CD4-positive, alpha-beta T cell treated with Interleukin-2 at 100 ng/mL for 4 hours (primary cell): ENCODE measurements at places on chromosomes 2 and 18.
A peak's percentile ranks its signal among the peaks of the same experiment; 100 is the strongest.

GRCh38 chr18:35083174-35083712 lies 42.0 kb downstream of the MAPRE2 start:
- no peak for DNase-seq

DNA sequence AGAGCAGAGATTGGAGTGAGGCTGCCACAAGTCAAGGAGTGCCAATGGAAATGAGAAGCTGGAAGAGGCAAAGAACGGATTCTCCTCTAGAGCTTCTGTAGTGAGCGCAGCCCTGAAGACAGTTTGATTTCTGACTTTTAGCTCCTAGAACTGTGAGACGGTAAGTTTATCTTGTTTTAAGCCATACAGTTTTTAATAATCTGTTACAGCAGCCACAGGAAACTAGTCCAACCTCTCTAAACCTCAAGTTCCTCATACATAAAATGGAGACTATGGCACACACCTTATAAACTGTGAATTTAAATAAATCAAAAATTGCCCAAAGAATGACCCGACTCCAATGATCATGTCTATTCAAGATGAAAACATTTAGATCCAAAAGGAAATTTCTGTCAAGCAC lies 596.5 kb downstream of the BCL11A start:
- no peak for DNase-seq

DNA sequence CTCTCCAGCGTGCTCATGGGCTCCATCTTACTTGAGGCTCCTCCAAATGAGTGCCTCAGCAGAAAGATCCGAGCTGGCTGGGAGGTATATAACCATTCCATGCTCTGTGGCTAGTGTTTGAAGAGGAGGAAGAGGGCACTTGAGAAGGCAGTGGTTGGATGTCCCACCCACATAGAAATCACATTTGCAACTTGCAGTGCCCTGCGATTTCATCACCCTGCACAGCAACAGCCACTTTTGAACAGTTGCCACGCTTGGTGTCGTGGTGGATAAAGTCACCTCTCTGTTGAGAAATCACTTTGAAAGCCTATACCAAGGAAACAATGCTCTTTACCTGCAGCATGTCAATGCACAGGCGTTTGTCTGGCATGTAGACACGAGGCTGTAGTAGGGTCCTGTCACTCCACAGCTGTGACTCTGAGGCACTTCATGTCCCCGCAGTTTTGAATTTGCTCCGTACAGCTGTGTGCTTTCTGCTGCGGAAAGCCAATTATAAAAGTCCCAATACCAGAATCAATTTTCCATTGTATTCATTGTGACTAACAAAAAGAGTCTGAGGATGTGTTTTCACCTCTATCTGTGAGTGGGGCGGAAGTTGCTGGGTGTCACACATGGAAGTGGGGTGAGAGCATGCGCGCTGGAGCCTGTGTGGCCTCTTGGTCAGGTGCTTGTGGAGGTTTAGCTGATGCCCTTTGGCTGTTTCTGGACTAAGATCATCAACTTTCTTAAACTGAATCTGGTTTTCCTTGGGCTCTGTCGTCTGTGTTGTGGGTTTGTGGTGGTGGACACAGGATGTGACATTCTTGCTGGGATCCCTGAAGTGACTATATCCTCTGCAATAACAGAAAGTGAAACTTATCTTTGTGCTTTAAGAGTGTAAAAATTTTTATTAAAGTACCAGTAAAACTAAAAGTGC lies 2.8 kb downstream of the CNDP2 start:
- peak; percentile 76 for DNase-seq

DNA sequence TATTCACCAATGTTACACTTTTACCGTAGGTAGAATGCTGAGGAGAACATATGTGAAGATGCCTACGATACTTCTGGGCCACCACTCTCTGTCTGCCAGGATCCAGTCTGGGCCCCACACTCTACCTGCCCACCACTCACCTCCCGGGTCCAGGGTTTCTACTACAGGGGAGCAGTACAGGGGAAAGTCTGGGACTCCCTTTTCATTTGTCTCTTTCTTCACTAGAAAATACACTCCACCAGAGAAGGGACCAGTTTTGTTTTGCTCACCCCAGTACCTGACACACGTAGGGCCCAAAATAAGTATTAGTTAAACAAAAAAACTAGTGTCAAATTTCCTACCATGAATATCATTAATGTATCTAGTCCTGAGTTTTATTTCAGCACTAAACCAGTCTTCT lies 21.1 kb downstream of the KANSL3 start:
- no peak for DNase-seq

DNA sequence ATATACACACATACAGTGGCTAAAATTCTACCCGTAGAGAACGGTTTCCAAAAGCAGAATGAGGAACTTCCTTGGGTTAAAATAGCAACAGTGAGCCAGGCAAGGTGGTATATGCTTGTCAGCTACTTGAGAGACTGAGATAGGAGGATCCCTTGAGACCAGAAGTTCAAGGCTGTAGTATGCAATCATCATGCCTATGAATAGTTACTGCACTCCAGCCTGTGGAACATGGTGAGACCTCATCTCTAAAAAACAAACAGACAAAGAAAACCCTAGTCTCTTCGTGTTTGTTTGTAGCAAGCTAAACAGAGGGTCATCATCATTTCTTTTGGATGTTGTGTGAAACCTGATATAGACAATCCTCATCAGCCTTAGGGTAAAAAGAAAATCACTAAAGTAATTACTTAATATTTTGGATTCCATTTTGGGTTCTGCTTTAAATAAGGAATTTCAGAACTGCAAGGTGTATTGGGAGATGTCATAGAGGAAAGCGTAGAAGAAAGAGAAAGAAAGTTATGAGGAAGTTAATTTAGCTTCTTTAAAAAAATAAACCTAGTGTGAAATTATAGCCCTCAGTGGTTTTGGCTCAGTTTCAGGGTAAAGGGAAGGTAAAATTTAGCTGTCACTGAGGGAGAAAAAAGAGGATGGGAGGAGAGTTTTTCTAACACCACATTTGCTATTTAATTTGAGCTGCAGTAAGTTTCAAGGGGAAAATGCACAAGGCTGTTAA lies 46.5 kb downstream of the PLEK start:
- no peak for DNase-seq

DNA sequence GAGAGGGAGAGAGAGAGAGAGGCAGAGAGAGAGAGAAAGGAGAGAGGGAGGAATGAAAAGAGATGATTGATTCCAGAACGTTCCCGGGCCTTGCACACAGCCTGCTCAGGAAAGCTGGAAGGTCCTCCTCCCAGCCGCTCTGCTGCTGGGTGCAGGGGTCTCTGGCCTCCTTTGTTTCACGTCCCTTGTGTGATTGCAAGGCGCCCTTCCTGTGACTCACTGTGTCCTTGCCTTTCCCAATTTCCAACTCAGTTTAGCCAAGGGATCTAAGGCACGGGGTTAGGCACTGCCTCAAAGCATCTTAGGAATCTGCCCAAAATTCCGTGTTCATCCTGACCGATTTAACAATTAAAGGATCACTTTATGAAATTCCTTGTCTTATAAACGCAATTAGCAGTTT lies 221.2 kb downstream of the KLHL29 start:
- DNase-seq, result no peak

GRCh38 chr2:49796266-49796665 lies 642.0 kb upstream of the FSHR start:
- DNase-seq, result no peak

GRCh38 chr2:121002597-121002996 lies 266.9 kb downstream of the GLI2 start:
- DNase-seq, result no peak

GRCh38 chr18:49486134-49486533 lies 900 bp downstream of the C18orf32 start:
- no peak for DNase-seq

- no peak for DNase-seq
These were observed 39.1 kb upstream of the MAPRE2 start for GRCh38 chr18:35002120-35002519.

GRCh38 chr2:39492716-39493115 lies 55.6 kb upstream of the MAP4K3 start:
- DNase-seq, result no peak

- DNase-seq, result no peak
These were observed 55.6 kb downstream of the CCDC85A start for GRCh38 chr2:56239437-56239836.

GRCh38 chr18:45654677-45655076 lies 39.4 kb downstream of the SLC14A2 start:
- no peak for DNase-seq

- no peak for DNase-seq
These were observed 140.0 kb downstream of the ZEB2 start for GRCh38 chr2:144379851-144380311.

GRCh38 chr18:12092398-12093229 lies 1.0 kb upstream of the ANKRD62 start:
- no peak for DNase-seq

GRCh38 chr2:938181-939005 lies 12.3 kb upstream of the SNTG2 start:
- no peak for DNase-seq

DNA sequence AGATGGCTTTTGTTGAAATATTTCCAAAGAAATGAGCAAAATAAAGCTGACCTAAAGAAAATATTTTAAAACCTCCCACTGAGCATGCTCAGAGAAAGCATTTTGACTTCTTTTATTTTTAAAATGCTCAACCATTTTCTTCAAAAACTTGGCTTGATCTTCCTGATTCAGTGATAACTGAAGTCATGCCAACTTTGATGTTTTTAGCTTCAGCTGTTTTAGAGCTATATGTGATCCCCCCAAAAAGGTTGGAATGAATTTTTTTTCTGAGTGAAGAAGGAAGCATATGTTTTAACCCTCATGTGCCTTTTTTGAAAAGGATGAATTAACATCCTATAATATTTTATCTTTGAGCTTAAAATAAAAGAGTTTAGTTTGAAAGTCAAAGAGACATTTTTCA lies 612.0 kb downstream of the ARHGAP15 start:
- DNase-seq, result no peak

GRCh38 chr2:34123996-34124785 lies 525.1 kb upstream of the FAM98A start:
- DNase-seq, result no peak

DNA sequence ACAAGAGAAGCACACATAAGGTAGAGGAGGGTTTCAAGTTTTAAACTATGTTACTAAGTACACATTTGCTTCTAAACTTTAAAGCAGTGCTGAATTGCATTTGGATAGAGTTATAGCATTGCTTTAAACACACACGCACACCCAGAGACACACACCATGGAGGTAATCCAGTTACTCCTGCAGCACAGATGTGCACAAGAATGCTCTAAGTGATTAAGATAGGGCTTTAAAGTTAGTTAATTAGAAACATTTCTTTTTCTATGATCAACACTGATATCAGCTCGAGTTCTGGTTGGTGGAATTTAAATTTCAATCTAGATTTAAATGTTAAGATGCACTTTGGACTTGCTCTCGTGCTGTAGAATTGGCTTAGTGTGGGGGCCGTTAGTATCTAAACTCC lies 492.3 kb downstream of the ZEB2 start:
- DNase-seq, result no peak

DNA sequence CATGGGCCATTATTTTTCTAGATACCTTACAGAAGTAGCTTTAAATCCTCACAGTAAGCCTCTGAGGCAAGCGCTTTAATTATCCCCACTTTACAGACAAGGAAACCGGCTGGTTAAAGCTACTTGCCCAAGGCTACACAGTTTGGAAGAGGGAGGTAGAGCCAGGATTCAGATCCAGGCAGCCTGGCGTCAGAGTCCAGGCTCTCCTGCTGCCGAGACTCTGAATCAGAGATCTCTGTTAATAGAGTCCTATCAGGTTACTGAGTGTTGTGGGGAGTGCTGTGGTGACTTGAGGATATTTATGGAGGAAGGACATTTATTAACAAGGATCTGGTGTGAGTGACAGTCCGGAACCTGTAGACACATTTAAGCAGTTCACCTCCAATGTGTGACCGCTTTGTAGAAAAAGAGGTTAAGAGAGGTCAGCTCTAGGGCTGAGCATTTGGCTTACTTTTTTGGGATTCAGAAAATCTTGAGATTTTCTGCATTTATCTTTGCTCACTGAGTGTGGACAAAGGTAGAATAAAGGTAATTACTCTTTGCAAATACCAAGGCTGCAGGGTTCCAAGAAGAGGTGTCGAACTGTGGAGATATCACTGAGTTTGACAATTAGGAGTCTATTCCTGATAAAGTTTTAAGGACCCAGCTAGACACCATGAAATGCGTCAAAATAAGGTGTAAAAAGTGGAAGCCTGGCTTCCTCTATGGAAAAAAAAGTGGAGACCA lies 1.6 kb upstream of the CEP192 start:
- DNase-seq, result no peak

- DNase-seq, result no peak
These were observed 6.6 kb downstream of the SIX2 start for GRCh38 chr2:45002686-45003085.

- DNase-seq, result no peak
These were observed 78.1 kb downstream of the SPHKAP start for GRCh38 chr2:228103379-228103778.

GRCh38 chr2:161825429-161825828 lies 201.2 kb downstream of the SLC4A10 start:
- DNase-seq, result no peak

DNA sequence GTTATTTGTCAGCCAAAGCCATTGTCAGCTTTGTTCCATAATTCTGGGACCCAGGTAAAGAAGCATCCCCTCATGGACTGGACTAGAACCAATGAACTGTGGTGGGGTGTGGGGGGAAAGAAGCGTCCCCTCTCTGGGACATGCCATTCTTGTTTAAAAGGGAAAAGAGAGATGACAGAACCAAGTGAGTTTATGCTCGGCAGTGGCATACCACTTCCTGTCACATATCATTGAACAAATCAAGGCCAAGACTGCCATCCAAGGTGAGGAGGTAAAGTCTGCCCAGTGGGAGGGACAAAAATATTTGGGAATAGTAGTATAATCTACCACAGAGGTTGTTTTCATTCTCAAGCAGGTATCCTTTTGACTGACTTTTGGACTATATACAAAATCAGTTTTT lies 4.7 kb upstream of the GLS start:
- DNase-seq, result peak; percentile 39

DNA sequence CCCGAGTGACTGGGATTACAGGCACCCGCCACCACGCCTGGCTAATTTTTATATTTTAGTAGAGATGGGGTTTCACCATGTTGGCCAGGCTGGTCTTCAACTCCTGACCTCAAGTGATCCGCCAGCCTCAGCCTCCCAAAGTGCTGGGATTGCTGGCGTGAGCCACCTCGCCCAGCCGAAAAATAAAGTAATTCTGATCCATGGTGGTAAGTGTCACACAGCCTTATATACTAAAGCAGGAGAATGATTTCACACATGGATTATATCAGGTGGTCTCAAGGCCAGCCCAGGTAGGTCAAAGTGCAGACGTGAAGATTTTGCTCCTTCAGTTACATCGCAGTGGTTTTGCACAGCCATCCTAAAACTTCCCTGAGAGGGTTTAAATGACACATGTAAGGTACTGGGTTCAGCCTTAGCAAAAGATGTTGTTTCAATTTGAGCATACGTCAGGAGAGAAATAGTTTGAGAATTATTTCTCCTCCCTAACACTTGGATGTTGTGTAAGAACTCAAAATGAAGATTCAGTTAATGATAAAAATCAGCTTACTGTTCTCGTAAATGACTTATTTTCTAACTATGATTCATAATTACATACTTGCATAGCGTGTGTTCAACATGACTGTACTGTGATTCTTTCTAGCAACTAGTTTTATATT lies 93.0 kb upstream of the SLC39A10 start:
- peak; percentile 67 for DNase-seq
